H54 (cell line): ENCODE measurements at places on chromosomes 16 and 17.

- DNase-seq, result no peak
These were observed 36.0 kb downstream of the ARHGAP23 start for GRCh38 chr17:38464251-38464722.

GRCh38 chr17:57663326-57664070 lies 81.6 kb downstream of the CCDC182 start:
- DNase-seq, result no peak

GRCh38 chr17:51435641-51436091 lies 175.3 kb downstream of the UTP18 start:
- DNase-seq, result peak; percentile 61

- DNase-seq, result no peak
These were observed 39.0 kb upstream of the EMP2 start for GRCh38 chr16:10619271-10619849.

DNA sequence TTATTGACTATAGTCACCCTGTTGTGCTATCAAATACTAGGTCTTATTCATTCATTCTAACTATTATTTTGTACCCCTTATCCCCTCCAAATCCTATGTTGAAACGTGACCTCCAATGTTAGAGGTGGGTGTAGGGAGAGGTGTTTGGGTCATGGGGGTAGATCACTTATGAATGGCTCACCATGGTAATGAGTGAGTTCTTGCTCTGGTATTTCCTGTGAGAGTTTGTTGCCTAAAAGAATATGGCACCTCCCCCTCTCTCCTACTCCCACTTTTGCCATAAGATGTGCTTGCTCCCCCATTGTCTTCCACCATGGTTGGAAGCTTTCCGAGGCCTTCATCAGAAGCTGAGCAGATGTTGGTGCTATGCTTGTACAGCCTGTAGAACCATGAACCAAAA lies 59.3 kb upstream of the BRD7 start:
- DNase-seq, result no peak

- DNase-seq, result no peak
These were observed 153.1 kb upstream of the NOG start for GRCh38 chr17:56440419-56440818.

GRCh38 chr17:82449131-82449882 lies 1.2 kb downstream of the CYBC1 start:
- no peak for DNase-seq

GRCh38 chr16:8620535-8620934 lies 963 bp upstream of the METTL22 start:
- DNase-seq, result no peak

DNA sequence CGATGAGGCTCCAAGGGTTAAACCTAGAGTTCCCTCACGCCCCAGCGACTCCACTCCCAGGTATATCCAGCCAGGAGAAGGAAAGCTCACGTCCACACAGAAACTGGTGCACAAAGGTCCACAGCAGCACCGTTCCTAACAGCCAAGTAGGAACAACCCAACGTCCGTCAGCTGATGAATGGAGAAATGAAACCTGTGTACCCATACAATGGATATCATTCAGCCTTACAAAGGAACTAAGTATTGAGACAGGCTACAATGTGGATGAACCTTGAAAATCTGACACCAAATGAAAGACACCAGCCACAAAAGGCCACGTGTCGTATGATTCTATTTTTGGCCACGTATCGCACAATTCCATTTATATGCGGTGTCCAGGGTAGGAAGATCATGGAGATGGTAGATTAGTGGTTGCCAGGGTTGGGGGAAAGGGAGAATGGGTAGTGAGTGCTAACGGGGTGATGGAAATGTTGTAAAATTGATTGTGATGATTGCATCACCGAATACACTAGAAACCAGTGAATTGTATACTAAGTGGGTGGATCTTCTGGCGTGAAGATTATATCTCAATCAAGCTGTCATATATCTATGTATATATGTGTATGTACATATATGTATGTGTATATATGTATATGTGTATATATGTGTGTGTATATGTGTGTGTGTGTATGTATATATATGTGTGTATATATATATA lies 30.1 kb downstream of the NLRC3 start:
- no peak for DNase-seq

- no peak for DNase-seq
These were observed at the start of gene TEKT1 for GRCh38 chr17:6831661-6832263. Gene TEKT1, minus strand, starts transcription at chr17:6831729. Its CDS starts 1,353 bp downstream, at chr17:6830376.

- no peak for DNase-seq
These were observed 53.6 kb upstream of the ADORA2B start for GRCh38 chr17:15891318-15891717.

GRCh38 chr17:835263-835662 lies 53.1 kb downstream of the MRM3 start:
- peak; percentile 64 for DNase-seq

- no peak for DNase-seq
These were observed 20.5 kb downstream of the USP7 start for GRCh38 chr16:8943001-8943763.

DNA sequence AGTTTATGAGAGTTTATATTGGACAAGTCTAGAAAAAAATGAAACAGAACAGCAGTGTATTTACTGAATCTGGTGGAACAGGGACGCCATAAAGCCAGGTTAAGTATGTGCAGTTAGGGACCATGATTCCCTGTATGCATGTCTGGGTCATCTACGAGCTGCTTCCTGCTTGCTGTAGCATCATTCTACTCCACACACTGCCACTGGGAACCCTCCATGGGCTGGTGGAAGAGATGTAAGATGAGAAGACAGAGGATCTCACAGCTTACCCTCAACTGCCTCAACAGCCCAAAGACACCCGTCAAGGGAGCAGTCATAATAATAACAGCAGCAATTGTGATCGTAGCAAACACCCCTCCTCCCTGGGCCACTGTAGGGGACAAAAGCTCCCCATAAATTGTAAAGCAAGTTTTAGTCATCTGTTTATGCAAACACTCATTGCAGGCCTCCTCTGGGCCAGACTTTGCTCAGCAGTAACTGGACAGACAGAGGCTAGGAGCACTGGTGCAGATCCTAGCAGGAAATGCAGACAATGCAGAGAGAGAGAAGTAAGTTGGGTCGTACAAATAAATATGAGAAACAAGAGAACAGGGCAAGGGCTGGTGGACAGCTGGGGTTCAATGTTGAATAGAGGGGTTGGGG lies 188.0 kb downstream of the SOX9 start:
- DNase-seq, result no peak

DNA sequence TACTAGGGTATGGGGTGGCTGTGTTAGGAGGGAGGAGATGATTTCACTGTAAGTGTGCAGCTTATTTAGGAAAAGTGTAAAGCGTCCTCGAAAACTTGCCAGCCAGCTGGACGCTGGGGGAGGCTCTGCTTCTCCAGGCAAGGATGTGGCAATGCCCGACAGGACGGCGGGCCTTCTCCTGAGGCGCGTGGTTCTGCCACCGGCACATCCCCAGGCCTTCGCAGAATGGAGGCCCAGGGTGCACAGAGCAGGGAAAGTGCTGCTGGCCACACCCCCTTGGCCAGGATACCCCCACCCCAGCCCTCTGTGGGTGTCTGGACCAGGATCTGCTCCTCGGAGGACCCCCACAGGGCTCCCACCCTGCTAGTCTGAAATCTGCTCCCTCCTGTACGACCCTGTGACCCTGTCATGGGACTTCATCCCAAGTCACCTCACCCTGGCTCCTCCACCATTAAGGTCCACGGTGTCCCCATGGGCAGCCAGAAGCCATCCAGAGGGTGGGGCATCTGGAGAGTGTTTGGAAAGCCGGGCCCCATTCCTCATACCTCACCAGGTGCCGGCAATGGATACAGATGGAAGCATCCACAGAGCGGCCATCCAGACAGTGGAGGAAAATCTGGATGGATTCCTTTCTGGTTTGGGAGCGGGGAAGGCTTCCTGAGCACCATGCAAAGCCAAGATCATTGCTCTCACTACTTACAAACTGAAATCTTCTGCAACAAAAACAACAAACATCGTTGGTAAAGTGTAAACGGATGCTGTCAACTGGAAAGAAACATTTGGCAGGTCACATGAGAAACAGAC lies 9.2 kb upstream of the SRRM2 start:
- no peak for DNase-seq

- no peak for DNase-seq
These were observed 4.0 kb upstream of the ADGRG3 start for GRCh38 chr16:57663917-57664661.

- no peak for DNase-seq
These were observed 401.4 kb upstream of the C16orf82 start for GRCh38 chr16:26665166-26665939.

- DNase-seq, result no peak
These were observed 142.7 kb downstream of the PITPNC1 start for GRCh38 chr17:67519801-67520251.

DNA sequence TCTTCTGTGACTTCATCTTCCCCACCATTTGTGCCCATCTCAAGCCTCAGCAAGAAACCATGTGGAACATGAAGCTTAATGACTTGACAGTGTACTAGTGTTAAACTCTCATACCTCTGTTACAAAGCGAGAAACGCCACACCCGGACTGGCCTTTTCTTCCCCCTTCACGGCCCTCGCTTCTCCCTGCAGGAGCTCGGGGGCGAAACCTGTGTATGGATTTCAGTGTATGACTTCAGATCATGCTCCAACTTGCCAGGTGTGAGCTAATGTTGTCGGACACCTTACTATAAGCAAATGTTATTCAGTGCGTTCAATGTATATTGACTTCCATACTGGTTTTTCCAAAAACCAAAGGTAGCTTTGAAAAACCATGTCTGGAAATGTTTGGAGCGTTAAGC lies 20.1 kb upstream of the SLC5A11 start:
- no peak for DNase-seq

DNA sequence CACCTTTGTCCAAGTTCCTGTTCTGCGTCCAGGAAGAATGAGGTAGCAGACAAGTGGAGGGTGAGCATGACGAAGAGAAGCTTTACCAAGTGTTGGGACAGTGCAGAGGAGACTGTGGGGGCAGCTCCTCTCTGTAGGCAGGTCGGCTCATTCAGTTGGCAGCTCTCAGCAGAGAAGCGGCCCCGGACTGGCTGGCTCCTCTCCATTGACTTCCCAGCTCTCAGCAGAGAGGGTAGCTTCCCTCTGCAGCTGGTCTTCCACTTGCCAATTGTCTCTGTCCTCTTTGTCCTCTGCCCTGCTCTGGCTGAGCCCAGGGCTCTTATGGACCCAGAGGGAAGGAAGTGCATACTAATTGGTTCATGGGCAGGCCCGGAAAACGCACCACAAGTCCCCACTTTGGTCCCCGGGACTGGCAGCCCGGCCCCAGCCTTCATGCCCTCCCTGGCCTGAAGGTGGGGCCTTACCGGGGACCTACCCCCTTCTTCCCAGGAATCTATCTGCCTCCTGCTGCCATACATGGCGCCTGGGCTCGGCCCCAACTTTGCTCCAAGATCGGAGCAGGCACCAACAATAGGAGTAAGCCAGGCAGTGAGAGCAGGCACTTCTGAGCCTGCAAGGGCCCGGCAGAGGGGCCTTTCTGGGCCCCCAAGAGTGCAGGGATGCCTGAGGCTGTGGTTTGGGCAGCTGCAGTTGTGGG lies 10.1 kb downstream of the KCTD5 start:
- no peak for DNase-seq

GRCh38 chr17:49580055-49580721 lies 4.5 kb downstream of the NXPH3 start:
- DNase-seq, result no peak

- no peak for DNase-seq
These were observed 1.2 kb upstream of the CES1 start for GRCh38 chr16:55834049-55834448.

- DNase-seq, result no peak
These were observed at the start of gene KRT31 for GRCh38 chr17:41396996-41397660. Gene KRT31, minus strand, starts transcription at chr17:41397608. Its CDS starts 69 bp downstream, at chr17:41397539.

GRCh38 chr17:45857977-45858708 lies 13.5 kb downstream of the SPPL2C start:
- no peak for DNase-seq

- no peak for DNase-seq
These were observed 1.4 kb upstream of the GEMIN4 start for GRCh38 chr17:753418-753817.

DNA sequence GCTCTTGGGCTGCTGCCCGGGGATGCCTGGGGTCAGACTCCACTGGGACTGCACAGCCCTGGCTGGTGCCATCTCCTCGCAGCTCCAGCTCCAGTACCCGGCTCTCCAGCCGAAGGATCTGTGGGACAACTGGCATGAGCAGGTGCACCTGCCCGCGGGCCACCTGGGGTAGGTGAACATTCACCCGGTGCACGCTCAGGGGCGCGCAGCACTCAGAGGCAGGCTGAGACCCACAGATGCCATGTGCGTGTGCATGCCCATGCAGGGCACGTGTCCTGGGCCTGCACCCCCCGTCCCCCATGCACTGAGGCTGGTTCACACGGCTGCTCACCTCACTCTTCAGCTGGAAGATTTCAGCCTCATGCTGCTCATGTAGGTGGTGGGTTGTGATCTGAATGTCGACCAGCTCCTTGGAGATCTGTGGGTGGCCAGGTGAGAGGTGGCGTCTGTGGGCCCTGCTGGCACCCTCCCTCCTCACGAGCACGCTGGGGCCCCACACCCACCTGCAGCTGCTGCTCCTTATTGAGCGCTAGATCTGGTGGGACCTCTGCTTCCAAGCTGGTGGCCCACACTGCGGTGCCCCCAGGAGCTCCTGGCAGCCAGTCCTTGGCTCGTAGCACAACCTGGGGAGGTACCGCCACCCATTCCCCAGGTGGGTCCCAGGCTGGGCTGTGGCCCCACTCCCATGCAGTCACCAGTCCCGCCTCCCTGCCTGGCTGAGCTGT lies 618 bp downstream of the CCDC78 start:
- DNase-seq, result no peak

GRCh38 chr16:16080465-16081065 lies 131.1 kb downstream of the ABCC1 start:
- DNase-seq, result no peak

GRCh38 chr17:41792845-41793783 lies 6.6 kb upstream of the JUP start:
- DNase-seq, result peak; percentile 78

GRCh38 chr17:71019699-71020098 lies 850.4 kb downstream of the KCNJ2 start:
- DNase-seq, result no peak

DNA sequence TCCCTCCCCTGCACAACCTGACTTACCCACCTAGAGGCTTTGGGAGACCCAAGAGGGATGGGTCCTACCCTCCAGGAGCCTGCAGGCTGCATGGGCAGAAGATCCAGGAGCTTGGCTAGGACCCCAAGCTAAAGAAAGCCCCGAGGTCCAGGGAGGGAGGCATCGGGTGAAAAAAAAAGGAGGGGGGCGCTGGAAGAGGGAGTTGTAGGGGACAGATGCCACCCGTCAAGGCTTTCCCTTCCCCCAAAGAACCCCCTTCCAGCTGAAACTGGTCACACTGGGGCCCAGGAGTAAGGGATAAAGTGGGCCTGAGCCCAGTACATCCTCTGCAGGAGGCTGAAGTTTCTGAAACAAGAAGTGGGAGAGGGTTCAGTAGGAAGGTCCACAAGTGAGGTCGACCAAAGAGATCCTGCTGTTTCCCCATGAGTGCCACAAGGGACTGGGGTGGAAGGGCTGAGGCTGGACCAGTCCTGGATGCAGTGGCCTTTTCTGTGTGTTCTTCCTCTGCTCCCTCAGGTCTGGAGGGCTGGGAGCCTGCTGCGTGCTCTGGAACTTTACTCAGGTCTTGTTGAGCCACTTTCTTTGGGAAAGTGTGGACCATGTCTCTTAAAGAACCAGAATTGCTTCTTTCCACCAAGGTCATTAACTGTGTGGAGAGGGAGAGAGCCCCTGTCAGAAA lies 14.2 kb upstream of the CBFB start:
- DNase-seq, result no peak

GRCh38 chr16:56649820-56650219 lies 1.9 kb upstream of the MT1B start:
- no peak for DNase-seq
